ENCODE measurements at places on chromosomes 13 and 19.
A peak's percentile ranks its signal among the peaks of the same experiment; 100 is the strongest.

DNA sequence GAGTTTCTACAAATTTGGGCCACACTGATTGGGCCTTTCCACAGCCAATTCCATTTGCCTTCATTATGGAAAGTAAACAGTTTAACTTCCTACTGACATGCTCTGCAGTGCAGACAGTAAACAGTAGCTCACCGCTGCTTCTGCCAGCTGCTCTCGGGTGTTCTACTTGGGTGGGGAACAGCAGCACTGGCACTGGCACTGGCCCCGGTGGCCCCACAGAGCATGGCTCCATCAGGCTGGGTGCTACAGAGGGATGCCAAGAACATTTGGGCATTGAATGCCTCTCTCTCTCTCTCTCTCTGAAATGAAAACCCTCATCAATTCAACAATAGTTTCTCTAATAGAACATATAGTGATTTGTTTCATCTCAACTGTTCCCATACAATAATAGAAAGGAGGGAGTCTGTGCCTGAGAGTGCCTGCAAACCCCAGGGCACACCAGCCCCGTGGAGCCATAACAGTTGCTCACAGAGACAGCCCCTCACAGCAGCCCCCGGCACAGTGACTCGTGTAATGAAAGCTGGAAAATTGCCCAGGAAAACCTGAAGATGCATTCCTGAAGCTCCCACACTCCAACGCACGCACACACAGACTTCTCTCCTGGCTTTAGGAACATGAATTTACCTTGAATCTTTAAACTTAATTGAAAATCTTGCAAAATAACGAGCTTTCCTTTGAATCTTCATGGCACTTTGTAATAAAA is 38.2 kb upstream of the GJB6 start:
- no peak for DNase-seq

- no peak for DNase-seq
Observed at GRCh38 chr19:29275266-29275665, 62.3 kb upstream of the UQCRFS1 start.

- no peak for DNase-seq
Observed at GRCh38 chr13:85080691-85081090, 718.5 kb downstream of the SLITRK6 start.

GRCh38 chr13:105957769-105958438 is 577.6 kb downstream of the EFNB2 start:
- no peak for DNase-seq

- peak; percentile 64 for DNase-seq
Observed at GRCh38 chr13:99386911-99387788, 80.0 kb upstream of the GPR183 start.

DNA sequence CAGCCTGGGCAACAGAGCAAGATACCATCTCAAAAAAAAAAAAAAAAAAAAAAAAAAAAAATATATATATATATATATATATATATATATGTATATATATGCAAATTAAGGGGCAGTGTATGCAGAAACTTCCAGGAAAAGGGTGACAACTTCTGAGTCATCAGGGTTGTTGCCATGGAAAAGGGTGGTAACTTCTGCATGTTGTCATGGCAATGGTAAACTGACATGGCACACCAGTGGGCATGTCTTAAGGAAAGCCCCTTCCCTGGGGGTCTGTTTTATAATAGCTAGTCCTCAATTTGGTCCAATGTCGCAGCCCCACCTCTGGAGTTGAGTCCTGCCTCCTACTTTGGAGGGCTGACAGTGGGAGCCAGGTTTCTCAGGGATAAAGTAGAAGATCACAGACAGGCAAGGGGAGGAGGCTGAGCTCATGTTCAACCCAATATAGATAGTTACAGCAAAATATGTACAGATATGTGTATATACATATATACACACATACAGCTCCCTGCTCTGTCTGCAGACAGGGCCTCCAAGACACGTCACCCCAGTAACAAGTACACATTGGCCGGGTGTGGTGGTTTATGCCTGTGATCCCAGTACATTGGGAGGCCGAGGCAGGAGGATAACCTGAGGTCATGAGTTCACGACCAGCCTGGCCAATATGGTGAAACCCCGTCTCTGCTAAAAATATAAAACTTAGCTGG is 7.2 kb upstream of the FCHO1 start:
- DNase-seq = no peak

GRCh38 chr19:18437491-18438330 is at the start of gene ISYNA1:
Gene ISYNA1 (minus strand): TSS chr19:18438133. CDS start chr19:18437979, 154 bp downstream.
- no peak for DNase-seq

DNA sequence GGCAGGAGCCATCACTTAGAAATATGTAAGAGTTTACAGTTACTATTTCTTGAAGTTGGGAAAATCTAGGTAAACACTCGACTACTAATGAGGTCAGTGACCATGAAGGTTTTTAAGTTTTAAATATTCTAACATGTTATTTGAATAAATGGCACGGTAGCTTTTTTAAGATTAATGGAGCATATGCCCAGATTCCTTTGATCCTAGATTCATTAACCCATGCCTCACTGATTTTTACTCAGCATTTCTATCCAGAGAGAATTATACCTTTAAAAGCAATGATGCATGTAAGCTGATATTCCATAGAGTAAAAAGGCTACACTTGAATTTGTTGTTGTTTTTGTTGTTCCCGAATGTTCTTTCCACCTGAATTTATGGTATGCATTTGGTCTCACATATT is 541.4 kb downstream of the DACH1 start:
- no peak for DNase-seq

DNA sequence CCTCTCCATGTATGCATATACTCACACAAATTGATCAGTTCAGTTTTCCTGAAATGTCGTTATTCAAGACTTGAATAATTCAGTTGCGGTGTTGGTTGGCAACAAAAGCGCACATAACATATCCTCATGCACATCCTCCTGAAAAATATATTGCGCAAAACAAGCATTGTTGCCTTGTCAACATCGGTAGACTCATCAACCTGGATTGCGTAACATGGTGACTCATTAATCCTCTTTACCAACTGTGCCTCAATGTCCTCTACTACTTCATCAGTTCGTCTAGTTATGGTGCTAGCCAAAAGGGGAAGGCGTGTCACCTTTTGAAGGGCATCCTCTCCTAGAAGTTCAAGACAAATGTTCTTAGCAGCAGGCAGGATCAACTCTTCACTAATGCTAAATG is 357.7 kb downstream of the LMO7 start:
- DNase-seq = no peak

DNA sequence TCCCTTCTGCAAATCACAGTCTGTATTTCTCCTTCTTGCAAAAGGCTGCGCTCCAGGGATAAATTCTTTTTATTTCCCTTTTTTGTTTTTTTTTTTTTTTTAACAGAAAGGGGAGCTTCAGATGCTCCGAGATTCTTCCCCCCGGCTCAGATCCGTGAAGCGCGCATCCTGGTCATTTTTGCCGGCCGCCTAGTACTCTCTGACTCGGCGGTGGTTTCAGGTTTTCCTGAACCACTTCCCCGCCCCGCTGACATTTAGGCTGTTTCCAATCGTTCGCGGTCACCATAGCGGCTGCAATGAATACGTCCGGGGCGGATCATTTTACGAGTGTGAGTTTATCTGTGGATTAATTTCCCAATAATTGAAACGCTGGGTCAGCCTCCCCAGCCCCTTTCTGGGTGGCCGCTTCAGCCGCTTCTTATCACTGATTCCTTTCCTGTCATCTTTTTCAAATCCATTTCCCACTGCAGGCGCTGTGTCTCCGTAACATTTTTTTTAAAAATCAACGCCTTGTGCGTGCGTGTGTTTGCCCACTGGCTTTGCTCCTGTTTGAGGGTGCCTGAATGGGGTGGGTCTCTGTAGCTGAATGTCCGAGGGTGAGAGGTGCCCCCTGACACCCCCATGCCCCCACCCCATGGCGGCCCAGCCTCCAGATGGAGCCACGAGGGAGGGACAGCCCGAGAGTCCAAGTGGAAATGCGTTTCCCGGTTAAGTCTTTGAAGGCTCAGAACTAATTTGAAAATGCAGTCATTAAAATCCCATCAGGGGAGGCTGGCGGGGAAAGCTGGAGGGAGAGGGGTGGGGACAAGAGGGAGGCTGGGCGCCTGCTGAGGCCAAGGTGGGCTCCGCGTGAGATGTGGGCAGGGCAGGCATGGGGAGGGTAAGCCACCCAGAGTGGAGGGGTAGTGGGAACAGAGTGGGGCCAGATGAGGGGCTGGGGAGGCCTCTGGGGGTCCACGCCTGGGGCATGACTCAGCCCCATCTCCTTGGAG is 10.6 kb downstream of the ONECUT3 start:
- no peak for DNase-seq

- DNase-seq = no peak
Observed at GRCh38 chr13:49052813-49053212, 77.1 kb downstream of the FNDC3A start.

DNA sequence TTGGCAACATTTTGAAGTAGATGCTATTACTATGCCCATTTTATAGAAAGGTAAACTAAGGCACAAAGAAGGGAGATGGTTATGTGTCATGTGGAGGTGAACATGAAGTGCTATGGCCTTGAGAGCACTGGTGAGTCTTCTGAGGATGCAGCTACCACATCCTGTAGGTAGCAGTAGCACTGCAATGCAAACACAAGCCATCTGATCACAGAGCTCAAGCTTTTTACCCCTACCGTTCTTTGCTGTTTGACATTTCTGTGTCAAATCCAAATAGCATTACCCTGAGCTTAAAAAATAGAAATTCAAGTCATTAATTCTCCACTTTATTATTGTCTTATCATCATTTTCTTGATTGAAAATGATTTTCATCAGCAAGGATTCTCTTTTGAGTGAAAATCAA is 382.9 kb downstream of the KCTD12 start:
- no peak for DNase-seq

GRCh38 chr19:10291554-10292205 is 1.9 kb downstream of the ICAM5 start:
- DNase-seq = no peak

Data from GM18507 (cell line).